NCI-H1048 (cell line): ENCODE measurements at places on chromosomes 4 and X.

GRCh38 chrX:34072906-34073305 is 59.2 kb downstream of the FAM47A start:
- no peak for DNase-seq

GRCh38 chrX:50157545-50158135 is 43.2 kb downstream of the AKAP4 start:
- no peak for DNase-seq

DNA sequence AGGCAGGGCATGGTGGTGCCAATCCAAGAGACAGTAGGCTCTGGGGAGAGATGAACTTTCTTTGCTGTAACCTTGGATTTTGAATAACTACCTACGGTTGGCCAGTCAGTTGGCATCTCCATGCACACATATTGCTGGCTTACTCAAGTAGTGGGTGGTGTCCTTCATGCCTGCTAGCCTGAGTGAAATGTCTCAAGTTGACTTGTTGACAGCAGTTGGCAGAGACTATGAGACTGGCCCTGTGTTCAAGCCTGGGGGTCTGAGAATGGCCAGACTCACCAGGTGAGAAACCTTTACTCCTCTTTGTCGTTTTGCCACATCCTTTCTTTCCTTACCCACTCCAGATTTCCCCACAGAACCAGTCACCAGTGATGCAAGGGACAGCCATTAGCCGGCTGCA is 173.3 kb downstream of the MID1IP1 start:
- no peak for DNase-seq

GRCh38 chr4:137635108-137635507 is 102.8 kb upstream of the PCDH18 start:
- no peak for DNase-seq

- DNase-seq, result no peak
Observed at GRCh38 chr4:110475881-110476818, at the start of gene ENPEP. Gene ENPEP, plus strand, starts transcription at chr4:110476155. Its CDS starts 260 bp downstream, at chr4:110476415.

DNA sequence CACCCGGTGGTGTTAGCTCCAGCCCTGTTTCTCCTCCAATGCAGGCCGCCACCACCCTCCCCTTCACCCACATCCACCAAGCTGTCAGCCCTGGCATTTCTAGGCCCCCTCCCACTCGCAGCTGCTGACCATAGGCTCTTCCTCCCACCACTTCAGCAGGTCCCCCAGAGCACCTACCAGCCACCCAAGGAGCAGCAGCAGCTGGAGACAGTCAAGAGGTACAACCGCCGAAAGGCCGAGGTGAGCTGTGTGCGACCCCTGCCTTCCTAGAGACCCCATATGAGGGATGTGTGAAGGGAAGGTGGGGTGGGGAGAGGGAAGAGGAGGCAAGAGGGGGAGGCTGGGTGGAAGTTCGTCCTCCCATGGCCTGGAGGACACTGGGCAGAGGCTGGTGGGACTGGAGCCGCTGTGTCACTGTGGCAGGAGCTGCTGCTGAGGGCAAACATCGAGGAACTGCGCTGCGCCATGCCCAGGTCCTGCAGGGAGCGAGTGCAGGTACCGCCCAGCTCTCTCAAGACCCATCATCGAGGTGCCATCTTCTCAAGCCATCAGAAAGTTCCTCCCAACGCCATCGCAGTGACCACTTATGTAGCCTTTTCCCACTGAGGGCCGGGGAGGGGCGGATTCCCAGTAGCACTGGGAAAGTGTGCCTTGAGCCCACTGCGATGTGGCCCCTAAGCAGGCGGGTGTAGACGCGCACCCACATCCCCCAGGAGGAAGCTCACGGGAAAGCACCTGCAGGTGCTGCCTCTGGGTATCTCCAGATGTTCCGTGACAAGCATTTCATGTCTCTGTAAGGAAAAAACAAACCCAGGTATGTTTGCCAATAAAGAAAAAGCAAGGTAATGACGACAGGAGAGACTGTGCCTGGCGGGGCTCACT is 19.2 kb upstream of the RNF4 start:
- DNase-seq, result no peak

DNA sequence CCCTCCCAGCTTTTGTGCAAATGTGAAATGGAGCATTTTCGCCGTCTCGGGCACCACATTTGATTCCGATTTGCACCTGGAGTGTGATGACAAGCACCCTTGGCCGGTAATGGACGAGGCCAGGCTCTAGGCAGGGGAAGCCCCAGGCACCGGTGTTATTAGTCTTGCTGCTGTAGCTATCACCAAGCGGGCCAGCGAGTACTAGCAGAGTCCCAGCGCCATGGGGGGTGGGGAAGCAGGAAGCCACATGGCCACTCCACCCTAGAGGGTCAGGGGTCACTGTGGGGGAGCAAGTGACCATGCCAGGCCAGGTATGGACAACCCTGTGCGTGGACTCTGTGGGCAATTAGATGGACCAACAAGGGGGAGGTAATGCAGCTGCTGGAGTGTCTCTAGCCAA is 88.8 kb downstream of the CPZ start:
- no peak for DNase-seq

DNA sequence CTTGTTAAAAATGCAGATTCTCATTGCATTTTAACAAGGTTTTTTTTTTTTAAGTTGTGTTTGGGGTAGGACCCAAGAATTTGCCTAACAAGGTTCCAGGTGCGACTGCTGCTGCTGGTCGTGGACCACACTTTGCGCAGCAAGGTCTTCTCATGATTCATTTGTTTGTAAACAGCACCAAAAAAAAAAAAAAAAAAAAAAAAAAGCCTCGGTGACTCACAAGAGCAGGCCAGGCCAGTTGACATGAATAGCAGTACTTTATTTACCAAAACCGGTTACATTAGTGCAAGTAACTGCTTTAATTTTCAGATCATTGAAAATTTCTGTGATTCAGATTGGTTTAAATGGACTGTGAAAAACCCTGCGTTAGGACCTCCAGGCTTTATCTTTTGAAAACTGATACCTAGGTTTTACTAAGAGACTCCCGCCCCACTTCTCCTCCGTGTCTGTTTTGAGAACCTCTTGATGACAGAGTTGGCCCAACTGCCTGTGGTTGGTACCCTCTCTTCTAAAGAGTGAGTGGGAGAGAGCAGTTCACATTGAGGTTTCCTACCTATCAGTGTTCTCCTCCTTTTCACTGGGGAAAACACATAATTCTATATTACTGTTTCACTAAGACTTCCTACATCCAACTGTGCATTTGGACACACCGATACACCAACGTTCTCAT is 86.2 kb downstream of the PHEX start:
- no peak for DNase-seq

DNA sequence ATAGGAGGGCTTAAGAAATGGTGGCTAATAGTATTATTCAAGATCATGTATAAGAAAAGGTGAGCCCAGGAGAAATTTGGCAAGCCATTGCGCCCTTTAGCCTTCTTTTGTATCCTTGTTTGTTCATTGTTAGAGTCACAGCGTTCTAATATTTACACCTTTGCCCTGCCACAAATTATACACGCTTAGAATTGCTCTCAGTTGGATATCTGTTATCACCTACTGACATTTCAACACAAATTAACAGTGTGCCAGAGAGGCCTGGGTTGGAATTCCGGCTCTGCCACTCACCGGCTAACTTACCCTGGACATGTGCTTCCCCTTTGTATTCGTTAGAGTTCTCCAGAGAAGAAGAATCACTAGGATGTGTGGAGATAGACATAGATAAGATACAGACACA is 148.7 kb upstream of the KIT start:
- DNase-seq, result no peak

- DNase-seq, result no peak
Observed at GRCh38 chrX:80667967-80668366, 141.7 kb downstream of the BRWD3 start.

GRCh38 chr4:169238445-169238844 is 32.3 kb downstream of the SH3RF1 start:
- DNase-seq, result no peak

- DNase-seq, result no peak
Observed at GRCh38 chrX:27966955-27967354, 14.3 kb downstream of the DCAF8L1 start.

- no peak for DNase-seq
Observed at GRCh38 chr4:136927172-136927571, 605.1 kb downstream of the PCDH18 start.

GRCh38 chr4:3867403-3868100 is 101.4 kb downstream of the ADRA2C start:
- no peak for DNase-seq

DNA sequence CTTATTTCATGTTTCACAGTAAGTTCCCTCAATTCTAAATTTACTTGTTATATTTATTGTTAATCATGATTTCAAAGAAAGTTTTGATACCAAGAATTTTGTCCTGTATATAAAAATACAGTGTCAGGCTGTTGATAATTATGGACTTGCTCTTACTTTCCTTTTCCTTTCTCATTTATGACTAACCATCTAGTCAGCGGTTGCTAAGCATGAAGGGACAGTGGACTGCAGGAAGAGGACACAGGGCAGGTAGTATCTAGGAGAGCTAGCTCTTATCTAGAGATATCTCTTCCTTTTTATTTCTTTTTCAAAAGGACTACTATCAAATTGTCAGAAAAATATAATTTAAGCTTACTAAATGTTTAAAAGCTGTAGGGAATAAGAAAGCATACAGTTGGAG is 1.6 kb downstream of the OPRPN start:
- DNase-seq, result no peak

DNA sequence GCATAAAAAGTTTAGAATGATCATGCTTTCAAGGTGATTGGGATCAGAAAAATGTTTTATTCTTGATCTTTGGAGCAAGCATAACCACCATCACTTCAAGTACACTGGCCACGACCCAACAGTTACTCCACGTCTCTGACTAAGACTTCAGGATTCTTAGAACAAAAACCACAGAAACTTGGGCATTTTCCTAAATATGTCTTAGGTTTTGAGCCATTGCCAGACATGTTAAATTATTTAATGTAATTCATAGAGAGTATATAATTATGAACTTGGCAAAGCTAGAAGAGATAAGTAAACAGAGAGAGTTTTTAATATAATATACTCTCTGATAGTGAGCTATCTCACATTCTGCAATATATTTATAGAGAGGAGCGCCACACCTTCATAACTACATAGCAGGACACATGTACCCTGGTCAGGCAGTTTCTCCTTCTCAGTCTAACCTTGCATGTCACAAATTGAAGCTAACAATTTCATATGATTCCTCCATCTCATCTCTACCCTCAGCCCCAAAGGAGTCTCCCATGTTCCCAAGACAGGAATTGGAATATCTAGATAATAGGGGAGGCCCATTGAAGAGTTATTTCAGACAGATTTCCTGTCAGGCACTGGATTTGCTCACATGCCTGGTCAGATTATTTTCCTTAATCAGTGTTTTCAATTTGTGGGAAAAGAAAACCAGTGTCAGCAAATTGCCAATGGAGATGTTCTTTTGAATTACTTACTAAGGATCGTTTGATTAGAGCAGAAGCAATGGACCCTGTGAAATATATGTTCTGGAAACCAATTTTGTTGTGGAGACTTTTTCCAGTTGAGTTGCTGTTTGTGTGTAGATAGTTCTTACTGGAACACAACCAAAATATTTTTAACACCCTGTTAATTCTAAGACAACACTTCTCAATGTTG is 61.7 kb upstream of the GUCY1A1 start:
- no peak for DNase-seq

DNA sequence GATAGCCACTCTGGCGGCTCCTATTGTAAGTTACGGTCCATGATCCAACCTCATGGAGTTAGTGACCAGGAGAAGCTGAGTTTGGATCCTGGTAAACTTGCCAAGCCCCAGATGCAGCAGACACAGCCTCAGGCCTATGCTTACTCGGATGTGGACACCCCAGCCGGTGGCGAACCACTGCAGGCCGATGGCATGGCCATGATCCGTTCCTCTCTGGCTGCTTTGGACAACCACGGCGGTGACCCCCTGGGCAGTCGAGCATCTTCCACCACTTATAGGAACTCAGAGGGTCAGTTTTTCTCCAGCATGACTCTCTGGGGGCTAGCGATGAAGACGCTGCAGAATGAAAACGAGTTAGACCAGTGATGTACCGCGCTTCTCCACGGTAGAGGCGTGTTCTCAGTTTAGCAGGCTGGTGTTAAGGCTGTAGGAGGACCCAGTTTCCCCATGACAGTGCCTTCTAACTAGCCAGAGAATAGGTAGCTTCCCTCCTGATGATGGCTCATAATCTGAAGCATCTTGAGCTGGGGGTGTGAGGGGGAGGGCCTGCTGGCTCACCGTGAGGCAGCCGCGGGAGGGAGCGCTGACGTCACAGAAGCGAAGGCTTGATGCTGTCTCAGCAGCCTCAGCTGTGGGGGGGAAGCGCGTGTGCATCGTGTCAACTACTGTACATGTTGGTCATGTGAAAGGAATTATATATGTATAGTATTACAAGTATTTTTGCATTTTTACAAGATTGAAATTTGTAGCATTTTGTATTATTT is 31.1 kb downstream of the ZBTB49 start:
- DNase-seq, result no peak

GRCh38 chr4:40114206-40114605 is 57.6 kb downstream of the N4BP2 start:
- no peak for DNase-seq

- no peak for DNase-seq
Observed at GRCh38 chr4:20288047-20288650, 36.4 kb downstream of the SLIT2 start.

GRCh38 chr4:30866346-30866745 is 146.2 kb downstream of the PCDH7 start:
- no peak for DNase-seq

GRCh38 chr4:17085416-17085815 is 187.0 kb upstream of the LDB2 start:
- no peak for DNase-seq

DNA sequence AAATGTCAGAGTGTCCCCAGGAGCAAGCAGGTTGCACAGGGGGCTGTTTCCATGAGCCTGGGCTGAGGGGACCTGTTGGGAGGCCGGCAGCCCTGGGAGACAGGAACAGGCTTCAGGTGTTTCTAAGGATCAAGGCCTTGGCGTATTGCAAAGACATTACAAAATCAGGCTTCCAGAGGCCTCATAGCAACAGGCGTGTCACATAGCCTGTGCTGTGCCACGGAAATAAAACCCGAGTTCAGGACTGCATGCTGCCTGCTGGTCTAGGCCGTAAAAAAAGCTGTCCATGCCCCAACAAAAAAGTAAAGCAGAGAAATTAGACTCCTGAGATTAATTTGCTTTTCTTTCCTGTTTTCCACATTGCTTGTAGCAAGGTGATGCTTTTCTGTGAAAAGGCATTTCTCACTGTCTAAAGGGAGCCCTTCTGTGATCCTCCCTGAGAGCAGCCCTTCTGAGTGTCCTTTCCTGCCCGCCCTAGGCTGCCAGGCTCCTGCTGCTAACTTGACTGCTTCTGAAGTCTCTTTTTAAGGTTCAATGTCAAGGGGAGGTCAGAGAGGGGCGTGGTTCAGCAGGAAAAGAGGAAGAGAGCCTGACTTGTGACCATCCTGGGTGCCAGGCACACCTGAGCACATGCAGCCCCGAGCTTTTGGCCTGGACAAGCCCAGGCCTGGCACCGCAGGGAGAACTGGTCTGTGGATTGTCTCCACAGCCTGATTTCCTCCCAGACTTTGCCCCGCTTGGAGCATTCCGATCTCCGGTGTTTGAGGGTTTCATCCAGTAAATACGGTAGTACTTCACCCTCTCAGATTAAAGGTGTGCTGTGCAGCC is 21.3 kb downstream of the SHROOM2 start:
- no peak for DNase-seq

GRCh38 chrX:154029439-154029838 is 9.7 kb upstream of the IRAK1 start:
- DNase-seq, result no peak

- no peak for DNase-seq
Observed at GRCh38 chr4:71683309-71683708, 100.6 kb downstream of the GC start.

- no peak for DNase-seq
Observed at GRCh38 chr4:80115368-80116181, 42.5 kb upstream of the ANTXR2 start.
